ENCODE measurements at places on chromosomes 13 and 19.

DNA sequence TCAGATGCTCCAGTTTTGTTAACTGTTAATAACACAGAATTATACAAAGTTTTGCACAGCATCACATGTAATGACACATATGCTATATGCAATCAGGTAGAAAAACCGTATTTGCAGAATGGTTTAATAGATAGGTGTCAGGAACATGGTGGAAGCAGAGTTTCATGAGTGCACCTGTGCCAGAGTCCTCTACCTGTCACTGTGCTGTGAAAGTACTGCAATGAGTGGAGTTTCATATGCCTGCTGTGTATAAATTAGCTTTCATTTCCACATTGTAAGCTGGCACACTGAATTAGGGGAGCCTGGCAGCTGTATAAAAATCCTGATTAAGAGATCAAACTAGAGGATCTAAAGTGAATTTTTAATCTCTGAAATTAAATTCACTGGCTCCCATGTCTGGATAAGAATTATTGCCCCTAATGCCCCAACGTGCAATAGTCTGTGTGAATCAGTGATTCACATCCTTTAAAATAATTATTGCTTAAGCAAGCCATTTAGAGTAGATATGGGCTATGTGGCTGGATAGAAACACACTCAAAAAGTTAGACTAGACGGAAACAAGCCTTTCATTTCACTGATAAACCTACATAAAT lies 8.5 kb upstream of the EEF1AKMT1 start:
- no peak for DNase-seq

DNA sequence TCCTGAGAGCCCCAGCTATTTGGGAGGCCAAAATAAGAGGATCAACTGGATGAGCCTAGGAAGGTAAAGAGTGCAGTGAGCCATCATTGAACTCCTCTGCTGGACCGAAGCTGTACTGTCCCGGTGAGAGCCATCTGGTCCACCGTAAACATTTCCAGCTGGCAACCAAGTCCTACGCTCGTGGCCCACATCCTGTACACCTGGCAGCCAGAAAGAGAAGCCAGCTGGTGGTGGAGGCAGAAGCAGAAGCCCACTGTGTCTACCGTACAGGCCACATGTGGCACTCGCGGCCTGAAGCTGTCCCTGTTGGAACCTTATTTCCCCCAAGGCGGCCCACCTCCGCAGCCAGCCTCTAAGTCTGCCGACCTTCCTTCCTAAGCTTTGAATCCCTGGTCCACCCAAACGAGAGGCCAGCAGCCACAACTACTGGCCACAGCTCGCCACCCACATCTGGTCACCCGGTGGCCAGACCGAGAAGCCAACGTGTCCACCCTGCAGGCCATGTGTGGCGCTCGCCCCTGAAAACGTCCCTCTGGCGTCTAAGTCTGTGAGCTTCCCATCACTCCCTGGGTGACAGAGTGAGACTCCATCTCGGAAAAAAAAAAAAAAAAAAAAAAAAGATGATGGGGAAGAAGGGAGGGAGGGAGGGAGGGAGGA lies 14.2 kb upstream of the ZNF91 start:
- peak; percentile 11 for DNase-seq

GRCh38 chr13:41802684-41803444 lies 158.0 kb downstream of the VWA8 start:
- DNase-seq, result no peak

- no peak for DNase-seq
Observed at GRCh38 chr13:32117701-32118100, 86.1 kb downstream of the FRY start.

DNA sequence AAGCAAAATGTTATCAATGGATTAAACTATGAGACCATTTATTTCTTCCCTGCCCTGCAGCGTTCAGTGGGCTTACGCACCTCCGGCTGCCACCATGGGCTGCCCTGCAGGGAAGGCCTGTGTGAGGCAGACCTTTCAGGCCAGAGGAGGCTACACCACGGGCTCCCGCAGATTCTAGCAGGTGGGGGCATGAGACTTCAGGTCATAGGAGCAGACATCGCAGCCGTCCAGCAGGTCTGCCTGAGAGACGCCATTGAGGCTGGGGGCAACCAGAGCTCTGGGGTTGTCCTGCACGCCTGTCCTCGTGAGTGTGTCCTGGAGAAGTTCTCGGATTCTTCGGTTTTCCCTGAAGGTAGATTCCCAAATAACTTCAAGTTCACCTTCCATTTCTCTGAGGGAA lies 9.4 kb upstream of the SLC7A9 start:
- no peak for DNase-seq

DNA sequence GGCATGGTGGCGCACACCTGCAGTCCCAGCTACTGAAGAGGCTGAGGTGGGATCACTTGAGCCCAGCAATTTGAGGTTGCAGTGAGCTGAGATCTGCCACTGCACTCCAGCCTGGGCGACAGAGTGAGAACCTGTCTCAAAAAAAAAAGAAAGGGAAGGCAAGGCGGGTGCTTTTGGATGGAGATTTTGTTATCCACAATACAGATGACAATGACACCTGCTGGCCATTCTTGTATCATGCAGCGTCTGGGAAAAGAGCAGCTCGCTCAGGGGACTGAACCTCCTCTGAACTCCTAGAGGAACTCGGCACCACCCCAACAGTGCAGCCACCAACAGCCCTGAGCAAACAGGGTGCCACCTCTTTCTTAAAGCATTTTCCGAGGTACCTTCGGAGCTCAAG lies 22.8 kb downstream of the HAUS8 start:
- DNase-seq, result peak; percentile 85

GRCh38 chr13:94198681-94199080 lies 280.8 kb downstream of the DCT start:
- no peak for DNase-seq

GRCh38 chr19:45999653-46000121 lies 4.4 kb downstream of the CCDC61 start:
- peak; percentile 91 for DNase-seq

GRCh38 chr19:42154471-42155323 lies 22.5 kb upstream of the POU2F2 start:
- DNase-seq, result peak; percentile 60

DNA sequence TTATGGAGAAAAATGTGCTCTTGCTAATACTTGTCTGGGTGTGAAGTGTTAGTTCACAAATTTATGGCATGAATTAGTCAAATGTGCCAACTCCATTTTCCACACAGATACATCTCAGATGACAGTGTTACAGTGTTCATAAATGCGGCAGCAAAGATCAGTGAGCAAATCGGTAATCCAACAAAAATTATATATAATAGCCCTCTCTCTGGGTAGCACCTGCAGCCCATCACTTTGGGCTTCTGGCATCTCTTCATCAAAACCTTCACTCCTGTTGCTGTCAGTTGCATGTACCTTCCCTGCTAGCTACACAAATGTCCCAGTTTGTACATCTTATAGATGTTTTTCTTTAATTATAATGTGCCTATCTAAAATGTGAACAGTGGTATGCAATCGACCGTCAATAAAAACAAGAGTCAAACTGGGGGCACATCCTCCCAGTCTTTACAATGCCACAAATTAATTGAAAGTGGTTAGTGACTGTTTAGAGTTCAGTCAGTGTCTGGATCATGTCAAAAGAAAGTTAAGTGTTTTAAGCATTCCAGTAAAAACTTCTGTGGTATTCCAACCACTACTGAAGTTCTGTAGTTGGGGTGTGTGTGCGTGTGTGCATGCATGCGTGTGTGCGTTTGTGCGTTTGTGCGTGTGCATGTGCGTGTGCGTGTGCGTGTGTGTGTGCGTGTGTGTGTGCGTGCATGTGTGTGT lies 448.9 kb downstream of the DCT start:
- DNase-seq, result no peak

DNA sequence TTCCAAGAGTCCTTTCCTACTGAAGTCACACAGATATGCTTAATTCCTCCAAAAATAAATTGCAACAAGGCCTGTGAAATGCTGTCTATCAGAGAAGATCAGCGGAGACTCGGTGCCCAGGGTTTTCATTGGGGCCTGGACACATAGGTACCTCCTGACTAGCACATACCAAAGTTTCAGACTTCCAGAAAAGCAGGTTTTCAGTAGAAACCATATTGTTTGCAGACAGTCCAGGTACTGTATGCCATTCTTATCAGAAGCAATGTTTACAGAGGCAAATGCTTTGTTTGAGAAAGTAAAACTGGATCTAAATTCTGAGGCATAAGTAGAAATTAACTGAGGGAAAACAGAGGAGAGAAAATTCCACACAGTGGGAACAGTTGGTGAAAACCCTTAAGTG lies 12.8 kb downstream of the ZNF229 start:
- no peak for DNase-seq

DNA sequence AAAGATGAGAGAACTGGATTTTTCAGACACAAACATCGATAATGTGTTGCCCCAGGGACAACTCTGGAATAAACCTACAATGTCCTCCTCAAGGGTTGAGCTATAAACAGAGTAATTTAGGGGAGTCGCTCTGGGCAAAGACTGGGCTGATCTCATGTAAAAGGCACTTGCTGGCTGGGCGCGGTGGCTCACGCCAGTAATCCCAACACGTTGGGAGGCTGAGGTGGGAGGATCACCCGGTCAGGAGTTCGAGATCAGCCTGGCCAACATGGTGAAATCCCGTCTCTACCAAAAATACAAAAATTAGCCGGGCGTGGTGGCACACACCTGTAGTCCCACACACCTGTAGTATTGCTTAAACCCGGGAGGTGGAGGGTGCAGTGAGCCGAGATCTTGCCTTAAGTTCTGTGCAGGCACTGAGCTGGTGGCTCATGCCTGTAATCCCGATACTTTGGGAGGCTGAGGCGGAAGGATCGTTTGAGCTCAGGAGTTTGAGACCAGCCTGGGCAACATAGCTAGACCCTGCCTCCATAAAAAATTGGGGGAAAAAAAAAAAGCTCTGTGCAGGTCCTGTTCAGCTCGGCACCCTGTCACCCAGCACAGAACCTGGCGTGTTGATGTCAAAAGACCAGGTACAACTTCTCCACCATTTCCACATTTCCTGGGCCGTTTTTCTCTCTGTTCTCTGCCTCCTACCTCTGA lies 1.4 kb downstream of the TIMM44 start:
- DNase-seq, result no peak

DNA sequence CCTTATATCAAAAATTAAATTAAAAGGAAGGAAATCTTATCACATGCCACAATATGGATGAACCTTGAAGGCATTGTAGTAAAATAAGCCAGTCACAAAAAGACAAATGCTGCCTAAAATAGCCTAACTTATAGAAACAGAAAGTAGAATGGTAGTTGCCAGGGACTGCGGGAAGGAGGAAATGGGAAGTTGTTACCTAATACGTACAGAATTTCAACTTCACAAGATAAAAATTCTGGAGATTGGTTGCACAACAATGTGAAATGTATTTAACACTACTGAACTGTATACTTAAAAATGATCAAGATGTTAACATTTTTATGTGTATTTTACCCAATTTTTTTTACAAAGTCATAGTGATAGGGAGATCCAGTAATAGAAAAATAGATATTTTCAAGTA lies 10.2 kb upstream of the N4BP2L2 start:
- no peak for DNase-seq

GRCh38 chr13:44359983-44360375 lies 13.6 kb upstream of the SERP2 start:
- DNase-seq, result no peak

- no peak for DNase-seq
Observed at GRCh38 chr13:58611117-58611516, 979.6 kb downstream of the PCDH17 start.

DNA sequence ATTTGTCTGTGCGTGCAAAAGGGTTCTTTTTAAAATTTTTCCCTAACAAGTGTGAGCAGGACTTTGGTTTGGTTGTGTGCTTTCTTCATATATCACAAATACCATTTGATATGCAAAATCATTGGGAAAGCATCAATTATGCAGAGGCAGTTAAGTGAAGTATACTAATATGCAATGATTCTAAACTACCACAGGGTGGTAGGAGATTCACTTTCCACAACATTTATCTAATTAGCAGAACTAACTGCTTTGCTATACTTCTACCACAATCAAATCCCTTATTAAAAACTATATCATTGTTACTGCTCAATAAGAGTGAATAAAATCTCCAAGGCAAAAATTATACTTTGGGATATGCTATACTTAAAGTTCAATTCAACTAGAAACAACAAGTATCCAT lies 2738.9 kb upstream of the PCDH20 start:
- no peak for DNase-seq

GRCh38 chr13:69580255-69580654 lies 527.4 kb upstream of the ATXN8OS start:
- peak; percentile 5 for DNase-seq

DNA sequence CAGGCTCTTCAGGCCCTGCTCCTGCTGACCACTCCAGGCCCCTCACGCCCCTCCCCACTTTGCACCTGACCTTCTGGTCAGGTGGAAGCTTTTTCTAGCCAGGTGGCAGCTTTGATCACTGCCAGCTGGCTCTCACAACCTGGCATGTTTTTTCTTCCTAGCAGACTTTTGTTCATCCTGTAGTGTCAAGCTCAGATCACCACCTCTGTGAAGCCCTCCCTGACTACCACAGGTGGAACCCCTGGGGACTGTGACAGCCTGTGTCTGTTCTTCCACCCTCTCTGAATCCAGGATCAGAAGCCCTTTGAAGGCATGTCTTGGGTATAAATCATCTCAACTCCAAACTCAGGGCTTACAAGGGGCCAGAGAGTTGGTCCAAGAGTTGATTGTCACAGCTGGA lies 10.3 kb upstream of the CNFN start:
- no peak for DNase-seq

GRCh38 chr13:40494513-40494912 lies 171.9 kb downstream of the FOXO1 start:
- no peak for DNase-seq

DNA sequence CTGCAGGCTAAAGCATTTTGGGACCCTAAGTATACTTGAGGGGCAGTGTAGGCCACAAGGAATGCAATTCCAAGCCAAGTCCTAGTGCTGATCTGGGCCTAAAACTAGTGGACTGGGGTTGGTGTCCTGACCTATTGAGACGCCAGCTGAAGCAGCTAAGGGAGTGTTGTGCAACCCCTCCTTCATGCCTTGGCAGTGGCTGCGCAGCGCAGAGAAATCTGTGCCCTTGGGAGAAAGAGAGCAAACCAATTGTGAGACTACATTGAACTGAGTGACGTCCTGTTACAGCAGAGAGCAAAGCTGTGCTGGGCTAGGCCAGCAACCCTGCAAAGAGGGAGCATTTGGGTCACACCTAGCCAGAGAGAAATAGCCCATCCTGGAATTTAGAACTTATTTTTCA lies 2715.0 kb upstream of the PCDH20 start:
- DNase-seq, result no peak

DNA sequence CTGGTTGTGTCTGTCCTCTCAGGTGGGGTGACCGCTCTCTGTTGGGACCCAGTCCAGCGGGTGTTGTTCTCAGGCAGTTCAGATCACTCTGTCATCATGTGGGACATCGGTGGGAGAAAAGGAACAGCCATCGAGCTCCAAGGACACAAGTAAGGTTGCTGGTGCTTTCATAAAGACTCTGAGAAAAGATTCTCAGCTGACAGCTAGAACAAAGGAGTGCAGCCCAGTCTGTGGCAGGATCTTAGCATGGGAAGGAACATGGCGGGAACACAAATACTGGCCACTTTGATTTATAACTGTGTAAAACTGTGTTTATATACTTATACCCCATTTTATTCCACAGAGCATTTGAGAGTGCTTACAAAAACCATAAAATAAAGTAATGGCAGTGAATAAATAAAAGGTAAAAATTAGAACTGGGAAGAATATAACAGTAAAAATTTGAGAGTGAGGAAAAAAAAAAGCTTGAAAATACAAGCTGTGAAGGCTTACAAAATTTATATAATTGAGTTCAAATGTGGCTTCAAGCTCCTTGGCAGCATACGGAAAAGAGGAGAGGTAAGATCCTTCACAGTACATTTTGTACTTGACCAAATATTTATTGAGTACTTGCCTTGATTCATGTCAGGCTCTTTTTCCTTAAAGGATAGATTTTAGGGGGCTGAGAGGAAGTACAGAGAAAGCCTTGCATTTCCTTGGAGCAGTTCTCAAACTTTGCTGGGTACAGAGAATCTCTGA lies 64.8 kb downstream of the DHRS12 start:
- no peak for DNase-seq

All from H7 (cell line).